T1000 (cell line): ENCODE measurements at places on chromosomes 7 and 10.
A peak's percentile ranks its signal among the peaks of the same experiment; 100 is the strongest.

- DNase-seq: no peak
Measured at GRCh38 chr7:155794196-155794595, 18.1 kb downstream of the SHH start.

GRCh38 chr10:70905071-70906021 lies 17.0 kb upstream of the PCBD1 start:
- DNase-seq: no peak

DNA sequence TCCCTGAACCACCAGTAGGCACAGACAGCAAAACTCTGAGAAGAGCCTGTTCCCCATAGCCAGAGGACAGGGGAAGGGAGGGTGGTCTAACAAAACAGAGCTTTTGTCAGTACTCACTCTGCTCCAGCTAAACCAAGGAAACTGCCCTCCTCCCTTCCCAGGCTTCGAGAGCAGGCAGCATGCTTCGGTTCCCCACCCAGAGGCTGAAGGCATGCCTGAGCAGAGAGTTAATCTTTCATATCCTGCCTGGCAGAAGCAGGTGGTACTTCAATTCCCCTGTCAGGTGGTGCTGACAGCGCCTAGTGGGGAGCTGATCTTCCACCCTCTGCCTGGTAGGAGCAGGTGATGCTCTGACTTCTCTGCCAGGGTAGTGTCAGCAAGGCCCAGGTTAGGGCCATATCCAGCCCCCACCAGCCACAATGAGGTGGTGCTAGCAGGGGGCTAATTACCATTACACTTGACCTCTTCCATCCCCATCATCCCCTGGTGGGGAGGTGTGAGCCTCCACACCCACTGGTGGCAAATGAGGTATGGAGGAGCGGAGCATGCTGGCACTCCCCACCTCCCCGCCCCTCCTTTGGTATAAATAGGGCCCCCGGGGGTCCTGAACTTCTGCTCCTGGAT lies 35.1 kb downstream of the SDK1 start:
- no peak for DNase-seq

- DNase-seq: no peak
Measured at GRCh38 chr10:26621889-26622711, 75.4 kb upstream of the PDSS1 start.

DNA sequence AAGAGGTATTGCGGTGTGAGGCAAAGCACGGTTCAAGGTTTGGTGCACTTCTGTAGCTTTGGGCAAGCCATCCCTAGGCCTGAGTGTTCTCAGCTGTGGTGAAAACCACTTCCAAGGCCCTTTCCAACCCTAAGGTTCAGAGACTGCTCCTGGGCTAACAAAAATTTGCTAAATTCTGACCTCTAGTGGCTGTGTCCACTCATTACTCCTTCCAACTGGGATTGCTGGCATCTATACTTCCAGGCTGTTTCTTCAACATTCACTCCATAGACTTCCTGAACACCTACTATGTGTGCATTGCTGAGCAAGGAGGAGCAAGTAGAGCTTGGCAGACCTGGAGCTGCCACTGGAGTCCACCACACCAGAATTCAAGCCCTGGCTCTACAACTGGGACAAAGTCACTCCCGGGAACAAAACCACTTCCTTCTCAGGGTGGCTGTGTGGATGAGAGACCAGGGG lies 29.3 kb upstream of the SH3PXD2A start:
- DNase-seq: peak; percentile 56

DNA sequence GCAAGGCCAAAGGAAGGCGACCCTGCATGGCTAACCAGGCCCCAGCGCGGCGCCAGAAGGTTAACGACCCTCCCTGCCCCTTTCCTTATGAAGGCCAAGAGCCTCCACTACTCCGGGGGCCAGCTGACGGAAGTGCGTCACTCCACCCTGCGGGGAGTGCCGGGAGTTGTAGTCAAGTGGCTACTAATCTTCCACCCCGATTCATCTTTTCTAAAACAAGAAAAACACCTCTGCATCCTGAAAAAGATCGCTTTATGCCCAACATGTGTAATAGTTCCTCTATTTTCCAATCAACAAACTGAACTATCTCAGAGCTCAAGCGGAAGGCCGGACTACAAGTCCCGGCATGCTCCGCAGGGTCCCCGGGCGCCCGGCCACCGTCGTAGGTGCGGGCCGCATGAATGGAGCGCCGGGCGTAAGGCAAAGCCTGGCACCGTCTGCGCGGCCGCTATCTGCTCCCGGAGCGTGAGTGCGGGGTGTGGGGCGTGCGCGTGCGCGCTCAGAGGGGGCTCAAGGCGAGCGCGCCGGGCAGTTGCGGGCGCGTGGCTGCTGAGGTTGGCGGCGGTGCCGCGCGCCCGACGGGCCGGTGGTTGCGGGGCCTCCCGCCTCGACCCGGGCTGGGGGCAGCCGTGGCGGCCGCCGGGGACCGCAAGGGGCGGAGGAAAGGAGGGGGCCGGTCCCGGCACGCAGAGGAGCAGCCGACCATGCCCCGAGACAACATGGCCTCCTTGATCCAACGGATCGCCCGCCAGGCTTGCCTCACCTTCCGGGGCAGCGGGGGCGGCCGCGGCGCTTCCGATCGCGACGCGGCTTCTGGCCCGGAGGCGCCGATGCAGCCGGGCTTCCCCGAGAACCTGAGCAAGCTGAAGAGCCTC lies at the start of gene ADO:
Gene ADO (plus strand): TSS at position 365 of the 875 bp plus-strand sequence. CDS start 340 bp downstream, at position 705.
- peak; percentile 72 for DNase-seq

GRCh38 chr7:31950091-31950755 lies 120.0 kb downstream of the PDE1C start:
- no peak for DNase-seq

GRCh38 chr7:71348821-71349681 lies 217.1 kb downstream of the GALNT17 start:
- no peak for DNase-seq

DNA sequence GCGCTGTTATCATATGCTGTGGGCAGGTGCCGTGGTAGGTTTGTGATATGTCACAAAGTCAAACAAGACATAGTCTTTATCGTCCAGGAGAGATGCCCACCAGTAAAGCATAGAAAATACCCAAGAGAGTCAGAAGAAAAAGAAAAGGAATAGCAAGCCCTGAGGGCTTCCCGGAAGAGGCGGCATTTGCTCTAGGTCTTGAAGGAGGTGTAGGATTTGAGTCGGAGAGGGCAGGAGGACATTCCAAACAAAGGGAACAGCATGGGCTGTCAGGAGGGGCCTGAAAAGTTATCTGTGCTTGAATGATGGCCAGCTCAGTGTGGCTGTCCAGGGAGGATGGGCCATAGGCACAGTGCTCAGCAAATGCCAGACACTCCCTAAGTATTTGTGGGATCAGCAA lies 42.2 kb downstream of the COL13A1 start:
- DNase-seq: no peak

DNA sequence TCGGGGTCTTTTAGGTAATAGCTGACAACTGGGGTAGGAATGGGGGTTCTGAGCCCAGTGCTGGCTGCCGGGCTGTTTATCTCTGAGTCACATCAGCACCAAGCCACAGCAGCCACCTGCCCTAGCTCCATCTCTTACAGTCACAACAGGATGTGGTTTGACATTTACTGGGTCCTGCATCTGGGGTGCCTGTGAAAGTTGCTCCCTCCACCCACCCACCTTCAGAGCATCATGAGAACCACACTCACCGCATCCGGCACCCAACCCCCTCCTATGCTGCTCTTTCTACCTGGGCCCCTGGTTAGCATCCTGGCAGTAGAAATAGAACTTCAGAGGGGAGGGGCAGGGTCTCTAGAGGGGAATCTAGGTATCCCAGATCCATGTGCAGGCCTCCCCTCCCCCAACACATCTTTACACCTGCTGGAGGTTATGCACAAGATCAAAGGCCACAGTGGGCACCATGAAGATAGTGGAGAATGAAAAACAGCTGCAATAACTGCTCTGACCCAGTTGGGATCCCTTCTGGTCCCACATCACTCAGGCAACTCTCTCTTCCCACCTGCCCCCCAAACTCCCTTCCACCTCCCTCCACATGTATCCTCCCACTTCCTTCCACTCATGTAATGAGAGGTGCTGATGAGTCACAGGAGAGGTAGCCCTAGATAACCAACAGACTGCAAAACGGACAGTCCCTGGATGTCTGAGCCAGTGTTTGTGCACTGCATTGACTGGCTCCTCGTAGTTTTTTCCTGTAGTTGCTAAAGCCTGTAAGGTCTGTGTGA lies 38.2 kb downstream of the PRSS2 start:
- peak; percentile 24 for DNase-seq

- no peak for DNase-seq
Measured at GRCh38 chr7:94059746-94060145, 55.6 kb upstream of the BET1 start.

DNA sequence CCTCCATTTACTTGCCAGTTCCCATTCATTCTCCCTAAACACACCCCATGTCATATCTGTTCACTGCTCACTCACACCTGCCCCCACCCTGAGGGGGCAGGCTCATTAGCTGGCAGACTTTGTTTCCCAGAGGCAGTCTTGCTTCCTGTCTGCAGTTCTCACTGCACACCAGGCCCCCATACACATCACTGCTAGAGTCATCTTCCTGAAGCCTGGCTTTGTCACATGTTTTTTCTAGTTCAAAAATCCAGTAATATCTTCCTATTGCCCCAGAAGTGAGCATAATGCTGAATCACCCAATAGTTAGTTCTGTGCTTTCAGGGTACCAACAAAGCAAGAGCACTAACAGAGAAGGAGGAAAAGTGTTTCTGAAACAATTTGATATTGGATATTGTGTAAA lies 1.9 kb downstream of the LRRC72 start:
- DNase-seq: no peak

GRCh38 chr7:23938937-23939552 lies 229.0 kb downstream of the STK31 start:
- peak; percentile 24 for DNase-seq

DNA sequence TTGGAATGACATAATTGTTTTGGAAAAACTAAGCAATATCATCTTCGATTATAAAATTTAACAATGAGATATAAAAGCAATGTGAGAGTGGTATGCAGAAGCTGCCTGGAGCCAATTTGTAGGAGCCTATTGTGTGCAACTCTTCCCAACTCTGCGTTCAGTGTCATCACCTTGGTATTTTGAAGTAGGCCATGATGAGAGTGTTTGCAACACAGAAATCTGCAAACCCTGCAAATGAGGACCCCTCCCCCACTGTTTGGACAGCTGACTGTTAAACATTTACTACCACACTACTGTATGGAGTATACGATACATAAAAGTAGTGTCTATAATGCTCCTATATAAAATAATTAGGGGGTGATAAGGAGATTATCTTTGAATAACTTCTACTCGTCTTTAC lies 531.3 kb downstream of the ATRNL1 start:
- DNase-seq: no peak

DNA sequence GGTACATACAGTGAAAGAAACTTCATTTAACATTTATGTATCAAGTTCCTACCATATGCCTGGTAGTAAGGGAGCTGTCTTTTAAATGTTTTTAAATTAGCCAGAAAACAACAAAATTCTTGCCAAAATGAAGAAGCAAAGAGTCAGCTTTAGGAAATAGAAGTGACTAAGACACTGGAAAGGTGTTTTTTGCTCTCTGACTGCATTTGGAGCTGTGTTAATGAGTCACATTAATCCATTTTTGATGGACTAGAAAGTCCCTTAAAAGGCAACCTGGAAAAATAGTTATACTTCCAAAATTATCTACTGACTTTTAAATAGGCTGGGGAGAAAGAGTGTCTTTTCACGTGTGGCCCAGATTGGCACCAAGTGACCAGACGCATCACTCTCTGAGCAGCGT lies 3.9 kb upstream of the COL17A1 start:
- no peak for DNase-seq

GRCh38 chr7:1407892-1408291 lies 51.4 kb downstream of the MICALL2 start:
- DNase-seq: no peak

- no peak for DNase-seq
Measured at GRCh38 chr10:26802527-26802926, 58.2 kb downstream of the ABI1 start.

- DNase-seq: no peak
Measured at GRCh38 chr10:8726084-8726778, 671.7 kb downstream of the GATA3 start.

GRCh38 chr10:50614444-50615137 lies 9.2 kb downstream of the SGMS1 start:
- DNase-seq: no peak

DNA sequence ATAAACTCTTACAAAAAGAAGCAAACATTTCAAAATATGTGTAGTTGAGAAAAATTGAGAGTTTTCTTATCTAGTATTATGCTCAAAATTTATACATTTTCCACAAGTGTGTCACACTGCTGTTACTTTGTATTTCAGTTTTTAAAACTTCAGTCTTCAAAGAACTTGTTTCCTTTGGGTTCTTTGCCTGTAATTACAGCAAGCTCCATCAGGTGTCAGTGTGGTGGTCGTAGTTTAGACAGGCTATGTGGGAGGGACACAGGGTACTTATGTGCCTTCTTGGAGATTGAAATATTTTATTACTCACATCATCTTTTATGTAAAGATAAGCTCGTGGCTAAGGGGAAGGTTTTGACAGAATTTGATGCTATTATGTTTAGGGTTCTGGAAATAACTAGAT lies 360.5 kb downstream of the FGFR2 start:
- no peak for DNase-seq

DNA sequence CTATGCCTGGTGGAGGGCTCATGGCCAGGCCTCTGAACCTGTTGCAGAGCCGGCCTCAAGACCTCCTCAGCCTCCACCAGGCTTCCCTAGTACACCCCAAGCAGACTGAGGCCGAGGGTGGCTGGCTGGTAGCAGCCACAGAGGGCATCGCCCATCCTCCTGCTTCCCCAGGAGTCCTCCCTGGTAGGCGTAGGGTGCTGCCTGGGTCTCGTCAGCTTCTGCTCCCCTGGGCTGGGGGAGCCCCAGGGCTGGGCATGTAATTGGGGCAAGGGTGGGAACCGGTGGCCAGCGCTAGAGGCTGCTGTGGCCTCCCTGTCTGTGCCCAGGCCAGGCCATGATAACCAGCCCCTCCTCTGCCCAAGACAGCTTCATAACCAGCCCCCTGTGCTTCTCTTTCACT lies 32.6 kb downstream of the TBATA start:
- DNase-seq: no peak

DNA sequence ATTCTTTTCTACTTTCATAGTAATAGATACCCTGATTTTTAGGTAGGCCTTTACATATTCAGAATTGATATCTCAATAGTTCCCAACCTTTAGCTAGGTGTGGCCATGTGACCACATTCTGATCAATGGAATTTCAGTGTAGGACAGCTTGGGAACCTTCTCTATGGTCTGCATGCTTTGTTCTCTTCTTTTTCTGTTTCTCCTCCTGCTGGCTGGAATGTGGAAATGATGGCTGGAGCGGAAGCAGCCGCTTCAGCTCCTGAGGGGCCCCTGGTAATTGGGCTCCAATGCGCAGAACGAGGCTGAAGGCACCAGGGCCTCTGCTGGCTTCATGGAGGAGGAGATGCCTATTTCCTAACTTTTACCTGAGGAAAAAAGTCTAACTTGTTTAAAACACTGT lies 152.6 kb downstream of the ZMYND11 start:
- DNase-seq: no peak

- DNase-seq: no peak
Measured at GRCh38 chr10:102460836-102461186, 9.5 kb upstream of the C10orf95 start.

GRCh38 chr10:97140902-97141745 lies 44.6 kb downstream of the SLIT1 start:
- DNase-seq: no peak
